ENCODE measurements at places on chromosomes 12 and 14.

DNA sequence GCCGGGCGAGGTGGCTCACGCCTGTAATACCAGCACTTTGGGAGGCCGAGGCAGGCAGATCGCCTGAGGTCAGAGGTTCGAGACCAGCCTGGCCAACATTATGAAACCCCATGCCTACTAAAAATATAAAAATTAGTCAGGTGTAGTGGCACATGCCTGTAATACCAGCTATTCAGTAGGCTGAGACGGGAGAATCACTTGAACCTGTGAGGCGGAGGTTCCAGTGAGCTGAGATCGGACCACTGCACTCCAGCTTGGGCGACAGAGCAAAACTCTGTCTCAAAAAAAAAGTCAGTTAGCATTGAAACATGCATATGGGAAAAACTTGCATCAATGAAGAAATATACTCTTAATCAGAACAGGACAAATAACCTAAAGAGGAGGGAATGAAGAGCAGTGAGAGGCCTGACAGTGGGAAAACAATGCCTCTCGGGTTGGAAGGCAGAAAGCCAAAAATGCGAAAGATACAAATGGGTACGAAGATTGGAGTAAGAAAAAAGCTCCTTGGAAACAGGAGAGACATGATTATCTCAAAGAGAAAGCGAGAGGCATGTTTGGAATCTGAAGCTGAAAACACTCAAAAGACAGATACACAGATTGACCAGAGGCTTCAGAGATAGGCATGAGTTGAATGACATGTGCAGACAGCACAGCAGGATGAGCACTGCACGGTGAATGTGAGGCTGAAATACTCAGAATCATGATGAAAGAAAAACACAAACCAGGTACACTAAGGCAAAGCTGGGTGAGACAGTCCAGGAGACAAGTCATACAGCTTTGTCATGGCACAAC, 30.6 kb downstream of the RESF1 start:
- no peak for DNase-seq

DNA sequence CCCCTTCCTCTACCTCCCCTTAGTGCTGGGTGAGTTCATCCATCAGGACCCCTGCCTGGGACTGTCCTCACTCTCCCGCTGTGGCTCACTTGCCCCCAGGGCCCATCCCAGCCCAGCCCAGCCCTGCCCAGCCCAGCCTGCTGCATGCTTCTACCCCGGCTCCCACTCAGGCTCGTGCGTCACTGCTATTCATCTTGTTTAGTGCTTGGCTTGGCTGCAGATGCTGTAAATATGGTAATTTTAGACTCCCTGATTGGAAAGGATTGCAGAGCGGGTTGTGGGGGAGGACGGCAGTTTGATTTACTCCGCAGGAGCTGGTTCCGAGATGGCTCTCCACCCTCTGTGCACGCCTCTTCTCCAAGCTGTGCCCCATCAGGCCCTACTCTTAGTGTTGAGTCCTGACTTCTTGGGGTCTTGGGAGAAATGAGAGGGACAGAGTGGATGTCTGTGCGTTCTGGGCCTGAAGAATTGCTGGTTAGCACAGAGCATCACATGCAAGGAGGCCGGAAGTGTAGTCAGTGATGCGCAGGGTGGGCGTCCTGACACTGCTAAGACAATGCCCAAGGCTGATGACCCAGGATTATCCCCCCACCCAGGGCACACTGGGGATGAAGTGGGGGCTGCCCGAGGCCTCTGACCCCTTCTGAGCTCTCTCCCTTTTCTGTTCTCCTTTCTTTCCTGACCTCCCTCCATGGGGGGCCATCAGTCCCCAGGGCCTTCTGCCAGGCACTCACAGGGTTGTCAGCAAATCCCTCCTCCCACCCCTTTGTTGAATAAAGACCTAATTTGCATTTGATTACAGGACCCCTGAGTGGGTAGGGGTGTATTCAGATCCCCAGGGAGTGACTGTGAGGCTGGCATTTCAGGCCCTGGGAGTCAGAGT, 244.4 kb downstream of the ZFP36L1 start:
- no peak for DNase-seq

GRCh38 chr12:127888943-127889719, 377.8 kb upstream of the TMEM132C start:
- no peak for DNase-seq

- no peak for DNase-seq
Measured at GRCh38 chr12:6863033-6863432, 4.3 kb upstream of the TPI1 start.

- DNase-seq: no peak
Measured at GRCh38 chr12:94851396-94852028, 152.0 kb downstream of the NDUFA12 start.

DNA sequence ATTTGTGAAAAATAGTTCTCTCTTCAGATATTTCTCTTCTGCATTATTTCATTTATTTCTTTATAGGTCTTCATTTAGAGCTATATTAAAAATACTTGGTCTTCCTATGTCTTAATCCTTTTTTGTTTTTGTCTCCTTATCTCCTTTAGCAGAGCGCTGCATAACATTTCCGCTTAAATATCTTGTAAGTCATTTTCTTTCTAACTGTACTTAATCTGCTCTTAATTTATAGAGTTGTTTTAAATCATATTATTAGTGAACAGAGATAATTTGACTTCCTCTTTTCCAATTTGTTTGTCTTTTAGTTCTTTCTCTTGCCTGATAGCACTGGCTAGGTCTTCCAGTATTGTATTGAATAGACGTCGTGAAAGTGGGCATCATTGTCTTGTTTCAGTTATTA, 18.0 kb downstream of the LUM start:
- no peak for DNase-seq

DNA sequence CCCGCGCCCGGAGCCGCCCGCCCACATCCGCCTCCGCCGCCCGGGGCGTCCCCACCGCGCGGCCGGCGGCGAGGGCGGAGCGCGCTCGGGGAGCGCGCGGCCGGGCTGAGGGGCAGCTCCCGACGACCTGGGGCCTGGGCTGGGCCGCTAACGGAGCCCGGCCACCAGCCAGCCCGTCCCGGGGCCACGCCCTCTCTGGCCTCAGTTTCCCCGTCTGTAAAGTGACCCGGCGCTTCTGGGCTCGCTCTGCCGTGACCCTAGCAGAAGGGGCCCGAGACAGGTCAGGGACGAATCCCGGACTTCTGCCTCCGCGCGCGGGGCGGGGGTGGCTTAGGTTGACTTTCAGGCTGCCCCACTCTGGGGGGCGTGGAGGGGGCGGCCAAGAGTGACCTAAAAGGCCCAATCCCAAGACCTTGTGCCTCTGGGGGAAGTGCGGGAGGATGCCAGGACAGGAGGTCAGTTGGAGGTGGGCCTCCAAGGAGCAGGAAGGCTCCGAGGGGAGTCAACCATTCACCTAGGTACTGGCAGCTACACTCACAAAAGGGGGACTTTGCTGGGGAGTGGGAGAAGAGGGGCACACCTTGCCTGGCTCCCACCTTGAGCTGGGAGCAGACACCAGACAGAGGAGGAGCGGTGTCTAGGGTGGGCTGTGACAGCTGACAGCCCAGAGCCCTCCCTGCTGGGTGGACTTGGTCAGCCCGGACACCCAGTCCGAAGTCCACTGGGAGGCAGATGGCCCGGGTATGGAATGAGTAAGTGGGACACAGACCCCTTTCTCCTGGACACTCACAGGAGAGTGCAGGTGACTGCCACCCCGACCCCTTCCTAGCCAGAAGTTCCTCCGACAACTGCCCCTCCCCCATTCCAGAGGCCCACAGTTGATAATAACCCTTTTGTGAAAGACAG, 486 bp upstream of the AKT1 start:
- DNase-seq: peak; percentile 39

- no peak for DNase-seq
Measured at GRCh38 chr12:50111395-50111692, 692 bp upstream of the COX14 start.

DNA sequence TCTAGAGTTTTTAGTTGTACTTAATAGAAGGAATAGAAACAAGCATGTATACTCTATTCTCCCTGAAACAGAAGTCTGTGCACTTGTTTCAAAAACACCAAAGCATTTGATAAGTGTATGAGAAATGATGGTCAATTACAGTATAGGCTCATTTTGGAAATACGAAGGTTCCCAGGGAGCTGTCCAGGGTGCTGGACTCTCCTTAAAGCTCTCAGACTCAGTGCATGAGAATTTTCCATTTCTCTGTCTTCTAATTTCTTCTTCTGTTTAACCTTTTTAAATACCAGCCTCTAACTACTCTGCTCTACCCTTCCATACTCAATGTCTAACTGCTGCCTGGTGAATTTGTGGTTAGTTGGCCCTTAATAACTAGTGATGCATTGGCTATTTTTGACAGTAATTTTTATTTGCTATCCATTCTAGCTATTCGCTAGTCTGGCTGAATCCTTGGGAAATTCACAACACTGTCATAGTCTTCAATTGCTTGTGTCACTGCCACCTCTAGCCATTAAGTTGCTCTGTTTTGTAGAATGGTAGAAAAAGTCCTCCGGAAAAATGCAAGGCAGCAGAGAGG, 229.2 kb downstream of the NRXN3 start:
- DNase-seq: no peak

GRCh38 chr14:99519347-99519881, 38.2 kb downstream of the CCNK start:
- no peak for DNase-seq

DNA sequence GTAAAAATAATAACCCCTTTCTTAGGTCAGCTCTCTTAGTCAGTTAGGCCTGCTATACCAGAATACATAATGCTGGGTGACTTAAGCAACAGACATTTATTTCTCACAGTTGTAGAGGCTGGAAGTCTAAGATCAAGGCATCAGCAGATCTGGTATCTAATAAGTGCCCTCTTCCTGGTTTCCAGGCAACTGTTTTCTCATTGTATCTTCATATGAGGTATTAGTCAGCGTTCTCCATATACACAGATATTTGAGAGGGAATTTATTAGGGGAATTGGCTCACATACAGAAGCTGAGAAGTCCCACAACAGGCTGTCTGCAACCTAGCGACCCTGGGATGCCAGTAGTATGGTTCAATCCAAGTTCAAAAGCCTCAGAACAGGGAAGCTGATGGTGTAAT, 896.0 kb downstream of the GALC start:
- DNase-seq: no peak

DNA sequence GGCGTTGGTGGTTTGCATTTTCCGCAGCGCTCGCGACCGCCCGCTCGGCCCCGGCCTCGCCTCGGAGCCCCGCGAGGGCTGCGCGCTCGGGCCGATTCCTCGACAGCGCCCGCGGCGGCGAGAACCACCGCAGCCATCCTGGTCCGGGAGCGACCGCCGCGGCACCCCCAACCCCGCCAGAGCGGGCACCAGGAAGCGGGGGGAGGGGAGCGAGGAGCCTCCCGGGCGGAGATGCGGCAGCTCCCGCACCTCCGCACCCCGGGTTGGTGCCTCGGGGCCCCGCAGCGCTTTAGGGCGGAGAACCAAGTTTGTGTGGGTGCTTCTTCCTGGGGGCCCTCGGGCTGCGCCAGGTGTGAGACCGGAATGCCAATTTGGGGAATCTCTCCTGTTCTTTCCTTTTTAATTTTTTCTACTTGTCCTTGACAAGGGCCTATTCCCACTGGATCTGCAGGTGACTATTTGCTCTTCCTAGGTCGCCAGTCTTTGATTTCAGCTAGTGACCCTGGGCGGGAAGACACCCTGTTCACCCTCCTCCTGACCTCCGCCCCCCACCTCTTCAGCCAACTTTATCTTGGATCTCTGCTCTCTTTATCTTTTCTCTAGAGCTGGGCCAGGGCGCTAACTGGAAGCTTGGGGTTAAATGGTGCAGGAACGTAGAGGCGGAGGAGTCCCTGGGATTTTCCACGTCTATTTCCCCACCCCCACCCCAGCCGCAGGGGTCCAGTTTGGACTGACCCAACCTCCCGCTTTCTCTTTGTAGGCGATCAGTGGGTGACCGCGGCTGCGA, at the start of gene SOCS2:
Gene SOCS2 (plus strand): TSS at position 751 of the 787 bp plus-strand sequence. CDS start 223 bp downstream, outside the sequence.
- peak; percentile 33 for DNase-seq

DNA sequence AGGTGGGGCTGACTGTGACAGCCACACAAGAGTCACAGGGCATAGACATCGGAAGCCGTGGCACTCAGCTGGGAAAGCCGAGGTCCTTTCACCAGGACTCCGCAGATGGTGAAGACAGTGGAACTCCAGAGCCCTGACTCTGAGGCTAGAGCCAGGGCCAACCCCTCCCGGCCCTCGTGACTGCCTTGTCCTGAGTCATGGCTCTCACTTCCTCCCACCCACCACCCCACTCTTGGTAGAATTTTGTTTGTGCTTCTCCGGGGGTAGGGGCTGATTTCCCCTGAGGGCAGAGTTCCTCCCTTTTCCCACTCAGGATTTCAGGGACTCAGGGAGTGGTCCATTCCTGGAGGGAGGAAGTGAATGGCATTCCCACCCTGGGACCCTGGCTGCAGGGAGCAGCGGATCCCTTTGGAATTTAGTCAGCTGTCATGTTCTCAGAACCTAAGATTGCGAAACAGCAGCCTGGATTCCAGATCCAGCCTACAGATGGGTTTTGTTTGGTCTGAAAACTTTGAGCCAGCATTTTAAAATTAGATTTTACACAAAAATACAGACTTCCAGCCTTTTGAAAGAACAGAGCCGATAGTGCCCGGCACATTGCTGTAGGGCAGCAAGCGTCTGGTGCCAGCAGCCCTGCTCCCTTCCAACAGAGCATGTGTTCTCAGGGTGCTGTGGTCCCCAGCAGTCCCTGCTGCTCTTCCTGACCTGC, 50.7 kb downstream of the TPCN1 start:
- DNase-seq: no peak

GRCh38 chr12:46359667-46360280, 12.8 kb downstream of the SLC38A2 start:
- DNase-seq: no peak

DNA sequence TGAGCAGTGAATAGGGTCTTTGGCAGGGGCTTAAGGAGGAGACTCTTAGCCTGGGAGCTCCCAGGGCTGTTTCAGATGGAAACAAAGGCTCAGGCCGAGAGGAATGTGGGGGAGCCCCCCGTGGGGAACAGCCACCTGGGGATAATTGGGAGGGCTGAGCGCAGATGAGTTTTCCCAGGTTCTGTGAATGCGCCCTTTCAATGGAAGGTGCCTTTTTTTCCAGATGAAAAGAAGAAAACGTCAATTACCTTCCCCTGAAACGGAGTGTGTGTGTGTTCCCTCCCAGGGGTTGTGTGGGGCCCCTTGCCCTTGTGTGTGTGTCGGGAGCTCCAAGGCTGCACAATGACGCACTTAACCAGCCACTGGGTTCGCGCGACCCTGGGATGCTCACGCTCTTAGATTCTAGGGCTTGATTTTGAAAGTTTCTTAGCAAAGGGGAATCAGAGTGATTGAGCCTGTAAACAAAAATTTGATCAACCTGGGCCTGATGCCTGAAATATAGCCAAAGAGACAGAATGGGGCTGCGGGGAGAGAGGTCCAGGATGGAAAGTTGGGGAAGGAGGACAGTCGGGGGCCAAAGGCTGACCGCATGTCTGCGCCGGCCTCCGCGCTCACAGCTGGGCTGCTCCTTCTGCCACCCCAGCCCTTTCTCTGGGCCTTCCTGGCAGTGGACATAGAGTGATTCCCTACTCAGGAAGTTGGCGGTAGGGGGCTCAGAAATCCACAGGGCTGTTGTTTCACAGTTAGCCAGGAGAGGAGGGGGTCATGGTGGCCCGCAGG, 14.6 kb downstream of the MEG3 start:
- DNase-seq: no peak

GRCh38 chr14:88463318-88463717, 77.9 kb downstream of the SPATA7 start:
- no peak for DNase-seq

GRCh38 chr12:66549050-66549389, 129.9 kb downstream of the GRIP1 start:
- DNase-seq: no peak
